ENCODE measurements at places on chromosomes 16 and 17.

GRCh38 chr17:73304971-73305812, 6.6 kb downstream of the CDC42EP4 start:
- DNase-seq: no peak

- DNase-seq: no peak
Measured at GRCh38 chr16:66562409-66562808, 3.8 kb upstream of the CMTM1 start.

- DNase-seq: no peak
Measured at GRCh38 chr16:7714775-7715174, 382.1 kb downstream of the RBFOX1 start.

DNA sequence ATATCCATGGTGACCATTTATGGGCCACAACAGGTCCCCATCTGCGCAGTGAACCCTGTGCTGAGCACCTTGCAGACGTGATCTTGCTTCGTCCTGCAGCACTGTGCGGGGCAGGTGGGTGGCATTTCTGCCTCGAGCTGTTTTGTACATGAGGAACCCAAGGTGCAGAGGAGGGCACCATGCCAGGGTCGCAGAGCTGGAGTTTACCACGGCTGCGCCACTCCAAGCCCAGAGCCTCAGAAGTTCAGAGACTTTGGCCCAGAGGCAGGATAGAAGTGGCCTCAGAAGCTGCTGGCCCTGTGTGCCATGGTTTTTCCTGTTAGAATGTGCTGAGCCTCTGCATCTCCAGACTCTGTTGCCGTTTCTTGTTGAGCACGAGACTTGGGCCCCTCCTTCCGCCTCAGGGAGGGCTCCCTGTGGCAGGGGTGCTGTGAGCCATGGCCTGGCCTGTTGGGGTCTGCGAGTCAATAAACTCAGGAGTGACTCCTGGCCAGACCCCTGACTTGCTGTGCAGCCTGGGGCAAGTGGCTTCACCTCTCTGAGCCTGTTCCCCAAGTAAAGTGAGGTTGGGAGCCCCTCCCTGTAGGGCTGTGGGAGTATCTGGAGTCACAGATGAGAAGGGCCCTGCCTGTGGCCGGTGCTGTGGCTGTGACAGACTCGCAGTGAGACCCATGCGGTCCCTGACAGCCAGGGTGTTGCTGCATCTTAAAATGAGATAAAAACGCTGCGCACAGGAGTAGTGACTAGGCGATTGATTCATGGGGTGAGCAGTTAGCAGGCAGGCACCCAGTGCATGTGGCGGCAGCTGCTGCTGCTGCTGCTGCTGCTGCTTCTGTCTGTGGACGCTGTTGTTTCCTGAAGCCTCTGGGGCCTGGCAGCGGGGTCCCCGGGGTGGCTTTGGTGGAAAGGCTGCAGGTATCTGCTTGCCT, 11.8 kb downstream of the MAP2K3 start:
- no peak for DNase-seq

DNA sequence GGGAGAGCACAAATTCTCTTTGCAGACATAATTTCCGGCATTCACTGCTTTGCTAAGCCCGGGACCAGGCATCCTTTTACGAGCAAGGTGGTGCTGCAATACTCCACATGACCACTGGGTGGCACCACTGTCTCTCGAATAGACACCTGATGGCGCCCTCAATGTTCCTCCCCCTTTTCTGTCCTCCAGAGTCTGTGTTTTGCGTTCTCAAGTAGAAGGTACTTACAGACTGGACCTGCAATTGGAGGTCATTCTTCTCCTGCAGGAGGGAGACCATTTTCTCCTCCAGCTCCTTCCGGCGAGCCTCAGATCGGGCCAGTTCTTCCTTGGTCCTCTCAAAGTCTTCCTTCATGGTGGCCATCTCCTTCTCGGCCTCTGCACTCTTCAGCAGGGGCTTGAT, 45.2 kb downstream of the MYH13 start:
- peak; percentile 22 for DNase-seq

DNA sequence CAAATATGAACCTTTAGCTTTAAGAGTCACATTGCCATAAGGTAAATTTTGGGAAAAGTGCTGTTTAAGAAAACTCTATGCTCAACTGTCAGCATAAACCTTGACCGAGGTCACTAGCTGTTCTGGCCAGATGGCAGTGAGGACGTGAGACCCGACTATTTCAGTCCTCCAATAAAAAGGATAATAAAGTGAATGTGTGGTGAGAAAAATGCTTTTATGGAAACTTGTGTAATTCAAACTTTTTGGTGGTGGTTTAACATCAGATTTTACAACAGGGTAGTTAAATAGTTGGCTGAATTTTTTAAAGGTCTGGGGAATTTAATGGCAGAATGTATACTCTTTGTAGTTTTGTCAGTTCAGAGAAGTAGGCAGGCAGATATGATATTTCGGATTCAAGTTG, 391.1 kb downstream of the PMP22 start:
- no peak for DNase-seq

DNA sequence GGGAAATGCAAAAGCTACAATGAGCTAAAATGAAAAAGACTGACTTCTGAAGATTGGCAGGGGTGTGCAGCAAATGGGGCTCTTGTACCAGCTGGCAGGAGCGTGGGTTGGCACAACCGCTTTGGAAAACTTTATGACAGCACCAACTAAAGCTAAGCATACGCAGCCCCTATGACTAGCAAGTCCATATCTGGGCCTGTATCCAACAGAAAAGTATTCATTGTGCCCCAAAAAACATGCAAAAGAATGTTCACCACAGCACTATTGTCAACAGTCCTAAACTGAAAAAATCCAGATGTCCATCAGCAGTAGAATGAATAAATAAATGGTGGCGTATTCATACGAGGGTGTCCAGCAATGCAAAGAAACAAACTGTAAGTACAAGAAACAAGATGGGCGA, 22.6 kb upstream of the ITGA3 start:
- DNase-seq: no peak

DNA sequence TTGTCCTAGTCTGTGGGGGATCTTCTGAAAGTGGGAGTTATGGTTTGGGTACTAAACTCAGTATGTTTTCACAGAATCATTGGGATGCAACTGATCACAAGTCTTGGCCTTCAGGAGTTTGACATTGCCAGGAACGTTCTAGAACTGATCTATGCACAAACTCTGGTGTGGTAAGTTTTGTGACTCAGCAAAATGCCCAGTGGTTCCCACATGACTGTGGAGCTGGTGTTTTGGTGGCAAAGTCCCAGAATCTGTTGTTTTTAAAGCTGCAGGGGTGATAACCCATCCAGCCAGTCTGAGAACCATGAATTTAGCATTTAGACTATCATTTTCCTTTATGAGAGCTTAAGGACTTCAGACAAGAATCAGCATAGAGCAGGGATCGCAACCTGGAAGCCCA, 40.6 kb downstream of the GDE1 start:
- DNase-seq: no peak

DNA sequence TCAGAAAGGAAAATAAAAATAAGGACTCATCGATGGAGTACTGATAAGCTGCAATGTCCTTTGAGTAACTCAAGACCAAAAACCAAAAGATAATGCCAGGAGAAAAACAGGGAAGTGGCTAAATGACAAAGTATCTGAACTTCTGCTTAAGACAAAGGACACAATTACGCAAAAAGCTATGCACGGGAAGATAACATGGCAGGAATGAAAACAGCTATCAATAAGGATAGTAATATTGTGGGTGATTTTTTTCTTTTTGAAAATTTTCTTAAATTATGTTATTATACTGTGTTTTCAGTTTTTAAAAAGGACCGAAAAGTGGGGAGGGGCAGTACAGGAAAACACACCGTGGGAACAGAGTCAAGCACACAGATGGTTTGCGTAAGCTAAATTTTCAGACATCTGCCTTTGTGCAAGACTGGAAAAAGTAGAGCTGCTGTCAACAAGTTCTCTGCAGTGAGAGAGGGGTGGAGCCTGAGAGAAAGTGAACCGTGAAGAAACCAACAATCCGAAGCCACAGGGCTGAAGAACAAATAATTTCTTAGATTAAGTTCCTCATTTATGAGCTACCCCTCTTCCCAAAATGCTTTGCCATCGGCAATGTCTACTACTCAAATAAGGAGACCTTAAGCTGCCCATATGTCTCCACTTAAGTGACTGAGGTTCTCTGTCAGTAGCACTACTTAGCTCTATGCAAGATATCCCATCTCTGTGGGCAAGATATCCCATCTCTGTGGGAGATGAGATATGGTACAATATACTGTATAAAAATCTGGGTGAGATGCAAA, 99.9 kb upstream of the CORO6 start:
- no peak for DNase-seq

DNA sequence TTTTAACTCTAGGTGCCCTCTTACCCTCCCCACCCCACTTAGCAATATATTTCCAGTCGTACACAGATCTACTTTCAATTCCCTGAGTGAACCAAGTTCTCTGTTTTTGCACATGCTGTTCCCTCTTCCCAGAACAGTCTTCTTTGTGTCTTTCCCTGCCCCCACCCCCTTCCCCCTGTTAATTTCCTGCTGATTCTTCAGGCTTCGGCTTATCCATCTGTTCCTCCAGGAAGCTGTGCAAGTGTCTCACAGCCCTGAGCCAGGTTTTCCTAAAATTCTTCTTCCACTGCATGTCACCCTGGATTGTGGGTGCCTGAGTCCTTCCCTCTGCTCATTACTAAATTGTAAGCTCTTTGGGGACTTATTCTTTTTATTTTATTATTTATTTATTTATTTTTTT, 12.4 kb upstream of the SPOP start:
- no peak for DNase-seq

GRCh38 chr16:24978370-24978914, 36.7 kb downstream of the ARHGAP17 start:
- no peak for DNase-seq

GRCh38 chr17:40448639-40449261, 5.5 kb downstream of the IGFBP4 start:
- DNase-seq: no peak

DNA sequence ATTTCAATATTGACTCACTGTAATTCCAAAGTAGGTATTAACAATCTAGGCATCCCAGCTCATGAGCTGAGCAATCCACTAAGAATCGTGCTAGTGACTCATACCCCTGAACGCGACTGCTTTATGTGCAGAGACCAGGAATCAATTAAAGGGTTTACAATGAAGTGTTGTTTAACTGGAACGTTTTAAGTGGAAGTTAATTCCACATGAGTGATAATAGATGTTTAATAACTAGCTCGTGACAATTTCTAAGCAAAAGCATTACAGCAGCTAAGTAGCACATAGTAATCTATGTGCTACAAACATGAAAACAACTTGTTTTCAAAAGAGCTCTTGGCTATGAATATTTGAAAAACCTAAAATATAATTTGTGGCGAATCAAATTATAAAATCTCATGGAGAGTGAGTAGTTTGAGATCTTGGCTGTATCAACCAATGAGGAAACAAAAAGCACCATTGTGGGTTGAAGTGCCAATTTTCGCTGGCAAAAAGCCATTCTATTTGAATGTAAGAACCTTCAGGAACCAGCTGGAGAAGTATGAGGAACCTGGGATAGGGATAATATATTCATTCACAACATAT, 9.4 kb downstream of the GJC1 start:
- no peak for DNase-seq

- DNase-seq: no peak
Measured at GRCh38 chr17:39701012-39701783, 1.3 kb downstream of the ERBB2 start.

DNA sequence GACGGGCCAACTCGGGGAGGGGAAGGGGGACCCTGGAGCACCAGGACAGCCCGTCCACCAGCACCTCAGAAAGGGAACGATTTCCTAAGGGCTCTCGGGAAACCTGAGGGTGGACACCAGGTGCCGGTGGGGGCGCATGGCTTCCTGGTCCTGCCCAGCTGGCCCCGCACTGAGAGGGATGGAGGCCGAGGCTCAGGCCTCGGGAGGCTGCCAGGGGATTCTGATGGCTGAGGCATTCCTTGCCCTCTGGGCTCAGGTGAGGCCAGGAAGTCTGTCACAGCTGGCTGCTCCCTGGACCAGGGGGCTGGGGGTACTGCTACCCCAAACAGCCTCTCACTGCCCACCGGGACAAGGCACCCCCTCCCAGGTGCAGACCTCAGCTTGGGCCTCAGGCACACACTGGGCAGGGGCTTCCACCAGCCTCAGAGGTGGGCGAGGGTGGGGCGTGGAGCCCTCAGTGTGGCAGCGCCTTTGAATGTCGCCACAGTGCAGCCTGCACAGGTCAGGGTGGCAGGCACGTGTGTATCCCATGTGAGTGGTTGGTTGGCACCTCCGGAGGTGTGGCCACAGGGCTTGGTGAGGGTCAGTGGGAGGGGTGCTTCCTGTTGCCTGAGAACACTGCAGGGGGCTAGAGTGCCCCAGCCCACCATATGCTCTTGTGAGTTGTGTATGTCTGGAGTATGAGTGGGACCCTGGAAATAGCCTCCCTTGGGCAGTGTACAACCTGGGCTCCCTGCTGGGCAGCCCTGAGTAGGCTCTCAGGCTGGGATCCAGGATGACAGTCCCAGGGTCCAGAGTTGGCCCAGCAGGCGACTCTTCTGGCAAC, 3.9 kb upstream of the FSCN2 start:
- DNase-seq: no peak

- no peak for DNase-seq
Measured at GRCh38 chr17:65388911-65389310, 172.5 kb downstream of the AXIN2 start.

GRCh38 chr17:27339198-27339835, 45.4 kb downstream of the WSB1 start:
- no peak for DNase-seq

DNA sequence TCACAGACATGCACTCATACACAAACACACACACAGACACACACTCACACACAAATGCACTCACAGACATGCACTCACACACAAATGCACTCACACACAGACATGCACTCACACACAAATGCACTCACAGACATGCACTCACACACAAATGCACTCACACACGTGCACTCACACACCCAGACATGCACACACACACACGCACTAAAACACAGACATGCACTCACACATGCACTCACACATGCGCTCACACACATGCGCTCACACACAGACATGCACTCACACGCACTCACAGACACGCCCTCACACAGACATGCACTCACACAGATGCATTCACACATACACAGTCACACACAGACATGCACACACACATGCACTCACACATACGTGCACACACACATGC, 2.7 kb upstream of the ZNF469 start:
- no peak for DNase-seq

- DNase-seq: no peak
Measured at GRCh38 chr16:3152027-3152276, 17.1 kb downstream of the ZNF213 start.

DNA sequence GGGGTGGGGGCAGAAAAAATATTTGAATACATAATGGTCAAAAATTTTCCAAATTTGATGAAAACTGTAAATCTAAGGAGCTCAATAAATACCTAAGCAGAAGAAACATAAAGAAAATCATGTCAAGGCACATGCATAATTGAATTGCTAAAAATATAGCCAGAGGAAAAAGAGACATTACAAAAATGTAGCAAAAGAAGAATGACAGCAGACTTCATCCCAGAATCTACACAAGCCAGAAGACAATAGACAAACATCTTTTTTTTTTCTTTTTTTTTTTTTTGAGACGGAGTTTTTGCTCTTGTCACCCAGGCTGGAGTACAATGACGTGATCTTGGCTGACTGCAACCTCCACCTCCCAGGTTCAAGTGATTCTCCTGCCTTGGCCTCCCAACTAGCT, 62.0 kb upstream of the ATP2A3 start:
- no peak for DNase-seq
